ENCODE measurements at places on chromosomes 16 and 17.

GRCh38 chr17:5798094-5798493 is 213.8 kb upstream of the NLRP1 start:
- DNase-seq: no peak

DNA sequence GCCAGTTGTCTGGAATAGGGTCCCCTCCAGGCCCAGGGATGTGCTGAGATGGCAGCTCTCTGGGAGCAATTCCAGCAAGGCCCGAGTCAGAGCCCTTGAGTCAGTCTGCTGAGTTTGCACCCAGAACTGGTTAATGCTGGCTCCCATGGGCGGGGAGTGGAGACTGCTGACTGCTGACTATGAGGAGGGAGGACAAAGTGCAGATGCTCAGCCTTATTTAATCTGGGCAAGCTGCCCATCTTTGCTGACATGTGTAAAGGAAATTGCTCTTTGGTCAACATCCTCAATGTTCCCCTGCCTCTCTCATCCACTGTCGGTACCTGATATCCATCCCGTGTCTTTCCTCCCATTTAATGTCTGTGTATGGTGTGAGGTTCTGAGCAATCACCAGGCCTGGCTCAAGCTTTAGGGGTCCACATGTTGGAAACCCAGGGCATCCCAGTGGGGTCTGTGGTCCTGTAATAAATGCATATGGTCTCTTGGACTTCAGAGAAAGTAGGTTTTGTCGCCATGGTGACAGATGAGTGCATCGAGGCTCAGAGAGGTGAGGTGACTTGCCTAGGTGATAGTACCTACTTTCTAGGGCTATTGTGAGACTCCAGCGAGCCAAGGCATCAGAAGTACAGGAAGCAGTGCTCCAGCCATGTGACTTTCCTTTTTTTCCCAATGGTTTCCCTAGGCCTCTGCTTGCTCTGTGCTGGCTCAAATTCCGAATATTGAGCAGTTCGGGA is 20.0 kb upstream of the RNF135 start:
- DNase-seq: no peak

GRCh38 chr17:80959330-80960036 is 32.2 kb upstream of the CHMP6 start:
- no peak for DNase-seq

DNA sequence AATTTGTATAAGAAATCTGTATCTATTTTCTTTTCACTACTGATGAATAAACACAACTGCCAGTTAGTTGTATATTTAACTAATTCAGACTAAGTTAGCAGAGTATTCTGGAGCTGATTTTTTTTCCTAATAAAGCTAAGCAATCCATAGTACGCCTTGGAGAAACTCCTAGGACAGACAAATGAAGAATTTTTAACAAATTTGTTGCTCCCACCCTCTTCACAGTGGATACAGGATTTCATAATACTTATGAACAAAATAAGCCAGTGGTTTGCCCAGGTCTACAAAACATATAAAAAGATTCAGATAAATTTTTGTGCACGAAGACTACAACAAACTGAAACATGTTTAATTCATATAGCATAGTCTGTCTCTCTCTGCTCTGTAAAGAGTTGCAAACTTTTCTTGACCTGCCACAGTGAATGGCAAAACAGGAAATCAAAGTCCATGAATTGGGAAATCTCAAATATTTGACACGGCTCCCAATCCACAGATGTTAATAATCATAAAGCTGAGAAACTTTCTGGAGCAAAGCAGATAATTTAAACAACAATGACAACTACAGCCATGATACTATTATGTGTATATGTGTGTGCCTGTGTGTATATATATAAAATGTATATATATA is 594 bp upstream of the ABCA6 start:
- DNase-seq: no peak

GRCh38 chr17:73731733-73732132 is 87.5 kb upstream of the SDK2 start:
- no peak for DNase-seq

DNA sequence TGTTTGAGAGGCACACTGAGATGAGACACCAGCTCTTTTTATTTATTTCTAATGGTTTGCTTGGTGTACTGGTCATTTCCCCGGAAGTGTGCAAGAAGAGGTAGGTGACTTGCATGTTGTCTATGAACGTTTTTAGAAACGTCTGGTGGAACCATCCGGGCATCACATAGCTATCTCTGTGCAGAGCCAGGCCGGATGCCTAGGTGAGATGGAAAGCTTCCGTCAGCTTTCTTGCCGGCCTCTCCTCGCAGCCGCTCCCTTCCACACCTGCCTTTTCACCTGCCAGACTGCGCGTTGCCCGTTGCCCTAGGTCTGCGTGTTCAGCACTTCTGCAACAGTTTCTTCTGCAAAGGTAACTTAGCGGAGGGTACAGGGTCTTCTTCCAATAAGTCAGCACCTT is 416.0 kb downstream of the WWOX start:
- DNase-seq: no peak

DNA sequence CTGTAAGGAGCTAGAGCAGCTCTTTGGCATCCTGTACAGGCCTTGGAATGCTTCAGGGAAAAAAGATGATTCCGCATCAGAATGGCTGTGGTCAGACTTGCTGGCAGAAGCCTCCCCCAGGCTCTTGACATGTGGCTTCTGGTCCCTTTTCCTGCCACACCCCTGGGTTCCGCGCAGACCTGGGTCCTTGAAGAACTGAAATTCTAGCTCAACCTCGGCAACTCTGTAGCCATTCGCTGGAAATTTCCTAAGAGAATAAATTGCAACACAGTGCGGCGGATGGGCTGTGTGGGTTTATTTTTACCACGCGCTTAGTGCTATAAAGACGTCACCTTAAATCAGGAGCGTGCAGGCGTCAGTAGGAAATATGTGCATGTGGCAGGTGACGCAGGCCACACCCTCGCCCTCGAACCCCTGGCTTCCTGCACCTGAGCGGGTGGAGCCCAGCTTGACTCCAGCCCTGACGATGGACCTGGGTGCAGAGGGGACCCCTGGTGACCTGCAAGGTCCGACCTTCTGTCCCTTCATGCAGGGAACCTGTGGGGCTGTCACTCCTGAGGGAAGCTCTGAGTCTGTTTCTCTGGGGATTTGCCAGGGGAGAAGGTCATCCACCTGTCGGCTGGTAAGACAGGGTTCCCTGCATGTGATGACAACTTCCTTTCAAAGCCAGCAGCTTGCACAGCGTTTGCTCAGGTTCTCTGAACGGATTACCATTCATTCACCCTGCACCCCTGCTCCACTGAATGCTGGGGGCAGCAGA is 46.3 kb downstream of the METRNL start:
- no peak for DNase-seq

DNA sequence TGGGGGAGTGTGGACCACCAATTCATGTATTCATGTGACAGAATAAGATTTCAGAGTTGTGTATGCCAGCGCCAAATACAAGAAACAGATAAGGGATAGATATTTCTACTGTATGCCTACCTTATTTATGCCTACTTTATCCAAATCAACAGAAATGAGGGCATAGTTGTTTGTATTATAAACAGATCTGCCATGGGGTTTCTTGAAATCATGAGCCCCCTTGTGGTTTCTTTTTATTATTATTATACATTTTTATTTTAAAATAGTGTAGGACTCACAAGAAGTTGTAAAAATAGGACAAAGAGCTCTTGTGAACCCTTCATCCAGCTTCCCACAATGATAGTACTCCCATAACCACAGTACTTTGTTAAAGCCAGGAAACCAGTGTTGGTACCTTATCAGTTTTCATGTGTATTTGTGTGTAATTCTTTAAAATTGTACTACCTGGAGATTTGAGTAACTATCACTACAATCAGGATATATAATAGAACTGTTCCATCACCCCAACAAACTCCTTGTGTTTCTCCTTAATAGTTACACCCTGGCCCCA is 229.4 kb downstream of the CCDC182 start:
- DNase-seq: no peak

- DNase-seq: no peak
Observed at GRCh38 chr17:68906638-68907037, 48.6 kb downstream of the ABCA8 start.

- no peak for DNase-seq
Observed at GRCh38 chr17:82879241-82879640, 39.4 kb upstream of the ZNF750 start.

- no peak for DNase-seq
Observed at GRCh38 chr17:48732688-48733629, 4.4 kb upstream of the HOXB13 start.

- no peak for DNase-seq
Observed at GRCh38 chr16:15913046-15913698, 24.8 kb upstream of the CEP20 start.

GRCh38 chr16:642189-643049 is 791 bp downstream of the MCRIP2 start:
- no peak for DNase-seq

- DNase-seq: no peak
Observed at GRCh38 chr16:78639775-78640174, 540.3 kb downstream of the WWOX start.

- no peak for DNase-seq
Observed at GRCh38 chr17:64345689-64346376, 44.8 kb downstream of the PECAM1 start.

GRCh38 chr16:73161977-73162376 is 114.0 kb upstream of the ZFHX3 start:
- DNase-seq: no peak
